ENCODE measurements at places on chromosomes 11 and 22. TPM values are rescaled to one million over a fixed set of nuclear protein-coding genes. Genes with fewer than 3 reads are reported as not detected.
A peak's percentile ranks its signal among the peaks of the same experiment; 100 is the strongest.

- DNase-seq = no peak
Measured at GRCh38 chr11:123797114-123797513, 9.0 kb downstream of the OR6M1 start.

- DNase-seq = no peak
Measured at GRCh38 chr11:45530111-45530510, 135.3 kb downstream of the CHST1 start.

DNA sequence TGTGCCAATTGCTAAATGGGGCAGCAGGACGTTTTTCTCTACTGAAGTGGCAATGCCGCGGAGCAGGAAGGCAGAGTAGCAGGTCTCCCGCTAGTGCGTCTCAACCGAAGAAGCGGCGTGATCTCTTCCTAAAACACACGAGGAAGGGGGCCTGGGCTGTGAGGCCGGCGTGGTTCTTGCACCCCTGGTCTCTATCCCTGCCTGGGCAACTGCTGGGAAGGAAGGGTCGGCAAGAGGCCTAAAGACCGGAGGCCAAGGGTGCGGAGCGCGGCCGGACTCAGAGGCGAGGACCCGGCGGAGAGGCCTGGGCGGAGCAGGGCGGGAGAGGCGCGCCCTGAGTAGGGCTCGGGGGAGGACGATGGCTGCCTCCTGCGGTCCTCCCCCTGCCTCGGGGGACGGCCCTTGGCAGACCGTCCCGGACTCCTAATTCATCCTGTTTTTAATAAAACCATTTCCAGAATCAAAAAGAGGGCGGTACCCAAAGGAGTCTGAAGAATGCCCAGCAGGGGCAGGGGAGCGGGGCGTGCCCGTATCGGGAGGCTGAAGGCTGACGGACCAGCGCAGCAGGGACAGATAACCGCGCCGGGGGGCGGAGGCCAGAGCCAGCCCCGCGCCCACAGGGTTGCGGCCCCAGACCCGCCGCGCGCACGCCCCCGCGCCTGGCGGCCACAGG lies 572 bp upstream of the APLP2 start:
- DNase-seq = peak; percentile 36

The GAL3ST1 gene
- total RNA-seq = 0.38 TPM

The LDHAL6A gene
- not detected for total RNA-seq

Data from activated T-cell treated with anti-CD3 and anti-CD28 coated beads, Interleukin-2, amount 50 U/mL, for 4 hours (primary cell).